ENCODE measurements at places on chromosomes 13 and 19.

DNA sequence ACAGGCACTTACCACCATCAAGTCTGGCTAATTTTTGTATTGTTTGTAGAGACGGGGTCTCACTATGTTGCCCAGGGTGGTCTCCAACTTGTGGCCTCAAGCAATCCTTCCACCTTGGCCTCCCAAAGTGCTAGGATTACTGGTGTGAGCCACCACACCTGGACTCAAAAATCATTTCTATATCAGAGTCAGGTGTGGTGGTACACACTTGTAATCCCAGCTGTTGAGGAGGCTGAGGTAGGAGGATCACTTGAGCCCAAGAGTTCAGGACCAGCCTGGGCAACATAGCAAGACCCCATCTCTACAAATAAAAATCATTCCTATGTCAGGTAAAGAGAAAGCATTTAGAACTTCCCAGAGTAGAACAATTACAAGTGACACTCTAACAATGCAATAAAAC is 48.4 kb downstream of the MYO9B start:
- no peak for DNase-seq

- no peak for DNase-seq
Measured at GRCh38 chr19:56142897-56143434, 1.9 kb downstream of the ZNF444 start.

DNA sequence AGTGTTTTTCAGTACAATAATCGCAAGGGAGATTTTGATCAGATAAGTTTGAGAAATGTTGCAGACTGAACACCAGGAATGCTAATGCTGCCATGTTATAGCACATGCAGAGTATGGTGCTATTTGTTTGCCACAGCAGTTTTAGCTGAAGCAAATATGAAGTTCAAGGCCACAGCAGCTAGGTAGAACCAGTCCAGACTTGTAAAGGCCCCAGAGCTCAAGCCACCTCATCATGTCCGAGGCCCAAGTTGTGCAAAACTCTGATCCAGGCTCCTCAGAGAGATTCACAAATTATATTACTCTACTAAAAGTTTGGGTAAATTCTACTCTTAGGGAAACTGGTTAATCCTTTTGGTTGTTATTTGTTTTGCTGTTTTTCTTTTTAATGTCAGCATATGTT is 2702.6 kb downstream of the PCDH9 start:
- no peak for DNase-seq

DNA sequence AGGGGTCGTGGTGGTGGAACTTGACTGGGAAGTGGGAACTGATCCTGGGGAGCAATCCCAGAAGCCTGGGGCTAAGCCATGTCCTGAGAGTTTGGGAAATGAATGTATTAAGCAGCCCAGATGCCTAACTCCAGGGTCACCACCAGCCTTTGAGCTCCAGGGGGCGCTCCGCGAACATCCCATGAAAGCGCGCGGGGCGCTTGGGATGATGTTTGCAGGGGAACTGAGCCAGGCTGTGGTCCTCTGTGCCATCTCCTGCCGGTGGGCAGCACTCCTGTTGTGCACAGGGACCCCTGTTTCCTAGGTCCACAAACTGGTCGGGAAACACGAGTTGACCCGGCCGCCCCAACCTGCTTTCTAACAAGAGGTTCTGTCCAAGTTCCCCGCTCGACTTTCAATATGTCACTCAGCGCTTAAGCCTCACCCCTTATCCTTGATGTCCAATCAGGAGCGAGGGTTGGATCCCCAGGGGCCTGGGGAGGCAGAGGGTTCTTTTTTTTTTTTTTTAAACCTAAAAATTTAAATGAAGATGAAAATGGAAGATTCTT is 14.4 kb downstream of the LEUTX start:
- DNase-seq: peak; percentile 72

GRCh38 chr13:21603531-21604448 is at the start of gene MICU2:
Gene MICU2 (minus strand): TSS chr13:21604170. CDS start chr13:21604148, 22 bp downstream.
- DNase-seq: peak; percentile 96

GRCh38 chr13:94369972-94370436 is 109.5 kb downstream of the DCT start:
- DNase-seq: no peak

DNA sequence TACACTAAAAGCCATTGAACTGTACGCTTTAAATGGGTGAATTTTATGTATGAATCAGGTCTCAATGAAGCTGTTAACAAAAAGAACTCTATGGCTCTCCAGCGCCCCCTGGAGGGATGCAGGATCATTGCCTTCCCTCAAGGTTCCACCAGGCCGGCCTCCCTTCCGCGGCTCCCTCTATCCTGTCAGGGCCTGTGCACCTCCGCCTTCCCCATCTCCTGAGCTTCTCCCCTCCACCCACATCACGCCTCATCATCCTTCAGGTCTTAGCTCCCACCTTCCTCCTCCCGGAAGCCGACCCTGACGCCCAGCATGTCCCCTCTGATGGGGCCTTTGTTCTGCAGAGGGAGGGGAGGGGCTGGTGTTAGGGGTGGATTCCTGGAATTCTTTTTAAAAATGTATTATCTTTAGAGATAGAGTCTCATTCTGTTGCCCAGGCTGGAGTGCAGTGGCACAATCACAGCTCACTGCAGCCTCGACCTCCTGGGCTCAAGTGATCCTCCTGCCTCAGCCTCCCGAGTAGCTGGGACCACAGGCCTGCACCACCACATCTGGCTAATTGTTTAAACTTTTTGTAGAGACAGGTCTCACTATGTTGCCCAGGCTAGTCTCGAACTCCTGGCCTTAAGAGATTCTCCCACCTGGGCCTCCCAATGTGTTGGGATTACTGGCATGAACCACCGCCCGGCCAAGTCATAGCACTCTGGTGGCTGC is 27.7 kb downstream of the MEIS3 start:
- peak; percentile 82 for DNase-seq
